Activated naive CD8-positive, alpha-beta T cell treated with anti-CD3 and anti-CD28 coated beads, Interleukin-2, amount 10 ng/mL, durations not matched to agents 7 days and 5 days (primary cell): ENCODE measurements at places on chromosomes 13 and 19.

GRCh38 chr13:39556866-39557265 lies 46.1 kb downstream of the LHFPL6 start:
- H3K4me1 ChIP-seq = no peaks in the 10 kb centered on the region
- no peak overlapping the region for H3K4me3 ChIP-seq
- H3K27me3 ChIP-seq = no peaks in the 10 kb centered on the region
- no peaks in the 10 kb centered on the region for H3K36me3 ChIP-seq
- H3K27ac ChIP-seq = no peak overlapping the region
- no peak for DNase-seq

DNA sequence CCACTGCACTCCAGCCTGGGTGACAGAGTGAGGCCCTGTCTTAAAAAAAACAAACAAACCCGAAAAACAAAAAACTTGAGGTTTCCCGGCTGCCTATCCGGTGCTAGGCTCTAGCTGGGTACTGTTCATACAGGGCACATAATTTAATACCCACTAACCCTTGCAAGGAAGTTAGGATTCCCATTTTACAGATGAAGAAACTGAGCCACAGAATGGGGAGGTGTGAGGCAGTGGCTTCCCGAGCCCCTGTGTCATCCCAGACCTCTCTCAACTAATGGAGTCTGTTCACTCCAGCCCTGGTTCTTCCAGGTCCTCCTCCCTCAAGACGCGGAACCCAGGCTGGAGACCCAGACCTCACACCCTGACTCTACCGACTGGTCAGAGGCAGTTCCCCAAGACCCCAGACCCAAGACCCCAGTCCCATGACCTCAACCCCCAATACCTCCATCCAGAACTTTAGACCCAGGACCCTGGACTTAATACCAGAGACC lies 576 bp downstream of the APBA3 start:
- peaks cover 6% of the 10 kb centered on the region for H3K36me3 ChIP-seq
- H3K4me1 ChIP-seq = peaks cover 17% of the 10 kb centered on the region
- no peak for DNase-seq
- no peaks in the 10 kb centered on the region for H3K27me3 ChIP-seq

DNA sequence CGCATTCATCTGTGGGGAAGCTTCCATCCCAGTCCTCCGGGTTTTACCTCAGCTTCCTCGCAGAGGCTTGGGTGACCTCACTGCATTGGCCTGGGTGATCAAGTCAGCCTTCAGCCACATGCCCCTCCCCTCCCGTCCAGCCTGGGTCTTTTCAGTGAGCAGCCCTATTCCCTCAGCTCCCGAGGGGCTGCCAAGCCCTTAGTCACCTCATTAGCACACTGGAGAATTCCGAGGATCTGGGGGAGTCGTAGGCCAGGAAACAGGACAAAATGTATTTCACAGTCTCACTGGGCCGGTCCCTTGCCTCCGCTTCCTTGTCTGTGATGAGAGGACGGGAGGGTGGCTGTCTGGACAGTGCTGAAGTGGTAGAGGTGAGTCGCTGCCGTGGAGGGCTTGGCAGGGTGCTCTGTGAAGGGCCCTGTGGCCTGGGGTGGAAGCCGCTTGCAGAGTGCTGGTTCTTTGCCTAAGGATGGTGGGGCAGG lies 19.9 kb downstream of the KDM4B start:
- no peak overlapping the region for H3K4me3 ChIP-seq
- H3K4me1 ChIP-seq = peaks cover 7% of the 10 kb centered on the region
- no peak overlapping the region for H3K27ac ChIP-seq
- H3K27me3 ChIP-seq = no peaks in the 10 kb centered on the region

GRCh38 chr19:40433391-40434216 lies 7.8 kb upstream of the SERTAD1 start:
- peak; percentile 73 for DNase-seq
- no peaks in the 10 kb centered on the region for H3K36me3 ChIP-seq
- H3K4me3 ChIP-seq = peak overlapping the region; percentile 98
- peak overlapping the region; percentile 98 for H3K27ac ChIP-seq
- peaks cover 10% of the 10 kb centered on the region for H3K4me1 ChIP-seq

DNA sequence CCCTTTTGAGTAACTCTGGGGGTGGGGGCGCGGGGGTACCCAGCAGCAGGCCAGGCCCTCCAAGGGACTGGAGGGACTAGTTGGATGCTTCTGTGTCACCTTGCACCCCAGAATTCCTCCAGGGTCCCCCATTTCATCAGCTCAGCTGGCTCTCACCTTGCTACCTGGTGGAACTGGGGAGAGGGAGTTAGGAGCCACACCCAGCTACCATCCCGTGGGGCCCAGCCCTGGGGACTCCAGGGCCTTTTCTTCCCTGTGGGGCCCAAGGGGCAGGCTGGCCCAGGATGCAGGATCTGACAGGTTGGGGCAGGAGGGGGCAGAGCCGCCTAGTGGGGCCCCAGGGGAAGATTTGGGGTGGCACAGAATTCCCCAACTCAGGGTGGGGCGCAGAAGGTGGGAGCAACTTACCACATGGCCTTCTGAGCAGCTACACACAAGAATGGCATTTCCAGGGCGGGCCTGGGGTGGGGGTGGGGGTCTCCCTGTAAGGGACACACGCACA lies 32.8 kb upstream of the NANOS3 start:
- H3K4me3 ChIP-seq = peak overlapping the region; percentile 25
- H3K4me1 ChIP-seq = peaks cover 34% of the 10 kb centered on the region
- DNase-seq = no peak
- H3K27me3 ChIP-seq = no peaks in the 10 kb centered on the region
- peaks cover 13% of the 10 kb centered on the region for H3K36me3 ChIP-seq

GRCh38 chr13:50306156-50306555 lies 290.9 kb downstream of the KCNRG start:
- H3K36me3 ChIP-seq = peaks cover 7% of the 10 kb centered on the region
- H3K27ac ChIP-seq = no peak overlapping the region
- H3K4me3 ChIP-seq = no peak overlapping the region
- peaks cover 13% of the 10 kb centered on the region for H3K27me3 ChIP-seq

DNA sequence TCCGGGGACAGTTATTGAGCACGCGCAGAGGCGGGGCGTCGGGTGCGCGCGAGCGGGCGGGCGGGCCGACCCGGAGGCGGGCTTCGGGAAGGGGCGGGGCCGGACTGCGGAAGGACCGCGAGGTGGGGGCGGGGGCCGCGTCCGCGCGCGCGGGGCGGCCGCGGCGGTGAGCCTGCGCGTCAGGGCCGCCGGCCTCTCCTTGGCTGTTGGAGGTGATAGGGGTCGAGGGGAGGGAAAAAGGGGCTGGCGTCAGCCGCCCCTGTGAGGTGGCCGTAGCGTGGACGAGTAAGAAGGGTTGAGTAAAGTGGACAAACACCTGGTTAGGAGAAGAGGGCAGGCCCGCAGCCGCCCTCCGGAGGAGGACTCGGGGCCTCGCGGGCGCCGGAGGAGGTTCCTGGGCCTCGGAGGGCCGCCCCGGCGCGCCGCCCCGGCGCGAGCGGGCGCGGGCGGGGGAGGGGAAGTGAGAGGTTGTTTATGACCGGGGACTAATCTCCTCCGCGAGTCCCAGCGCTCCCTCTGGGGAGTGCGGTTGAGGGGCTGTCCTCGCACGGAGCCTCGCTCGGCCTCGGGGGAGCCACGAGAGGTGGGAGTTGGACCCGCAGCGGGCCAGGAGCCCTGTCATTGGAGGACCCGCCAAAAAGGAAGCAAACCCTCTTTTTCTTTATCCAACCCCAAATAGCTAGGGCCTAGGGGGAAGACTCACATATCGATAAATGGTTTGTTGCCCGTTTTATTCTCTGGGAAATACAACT lies 547 bp upstream of the INTS6 start:
- peak; percentile 87 for DNase-seq
- no peaks in the 10 kb centered on the region for H3K27me3 ChIP-seq
- peak overlapping the region; percentile 93 for H3K4me3 ChIP-seq
- H3K36me3 ChIP-seq = peaks cover 44% of the 10 kb centered on the region
- H3K4me1 ChIP-seq = peaks cover 32% of the 10 kb centered on the region
- H3K27ac ChIP-seq = peak overlapping the region; percentile 98

- no peak for DNase-seq
- no peaks in the 10 kb centered on the region for H3K27me3 ChIP-seq
- H3K4me3 ChIP-seq = no peak overlapping the region
- no peak overlapping the region for H3K27ac ChIP-seq
- peaks cover 40% of the 10 kb centered on the region for H3K4me1 ChIP-seq
These were observed 475.6 kb downstream of the COG6 start for GRCh38 chr13:40130871-40131636.

GRCh38 chr13:46403851-46404732 lies 17.0 kb upstream of the RUBCNL start:
- H3K4me3 ChIP-seq = no peak overlapping the region
- no peak for DNase-seq
- no peaks in the 10 kb centered on the region for H3K27me3 ChIP-seq
- no peak overlapping the region for H3K27ac ChIP-seq

DNA sequence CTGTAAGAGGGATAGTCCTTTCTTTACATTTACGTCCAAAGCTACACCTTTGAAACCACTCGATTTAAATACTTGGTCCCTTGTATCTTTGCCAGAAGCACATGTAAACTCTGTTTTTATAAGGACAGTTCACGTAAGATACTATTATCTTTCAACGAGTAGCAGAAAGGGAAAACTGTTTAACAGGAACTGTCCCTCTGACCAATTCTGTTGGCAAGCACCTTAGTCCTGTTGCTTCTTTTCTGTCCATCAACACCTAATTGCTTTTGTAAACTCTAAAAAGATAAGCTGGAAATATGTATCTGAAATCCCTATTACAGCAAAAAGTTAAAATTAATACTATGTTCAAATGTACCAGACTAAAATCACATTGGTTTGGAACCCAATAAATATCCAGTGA lies 37.4 kb downstream of the PCDH9 start:
- no peak overlapping the region for H3K27ac ChIP-seq
- H3K4me3 ChIP-seq = no peak overlapping the region
- no peaks in the 10 kb centered on the region for H3K4me1 ChIP-seq
- DNase-seq = no peak
- no peaks in the 10 kb centered on the region for H3K27me3 ChIP-seq

DNA sequence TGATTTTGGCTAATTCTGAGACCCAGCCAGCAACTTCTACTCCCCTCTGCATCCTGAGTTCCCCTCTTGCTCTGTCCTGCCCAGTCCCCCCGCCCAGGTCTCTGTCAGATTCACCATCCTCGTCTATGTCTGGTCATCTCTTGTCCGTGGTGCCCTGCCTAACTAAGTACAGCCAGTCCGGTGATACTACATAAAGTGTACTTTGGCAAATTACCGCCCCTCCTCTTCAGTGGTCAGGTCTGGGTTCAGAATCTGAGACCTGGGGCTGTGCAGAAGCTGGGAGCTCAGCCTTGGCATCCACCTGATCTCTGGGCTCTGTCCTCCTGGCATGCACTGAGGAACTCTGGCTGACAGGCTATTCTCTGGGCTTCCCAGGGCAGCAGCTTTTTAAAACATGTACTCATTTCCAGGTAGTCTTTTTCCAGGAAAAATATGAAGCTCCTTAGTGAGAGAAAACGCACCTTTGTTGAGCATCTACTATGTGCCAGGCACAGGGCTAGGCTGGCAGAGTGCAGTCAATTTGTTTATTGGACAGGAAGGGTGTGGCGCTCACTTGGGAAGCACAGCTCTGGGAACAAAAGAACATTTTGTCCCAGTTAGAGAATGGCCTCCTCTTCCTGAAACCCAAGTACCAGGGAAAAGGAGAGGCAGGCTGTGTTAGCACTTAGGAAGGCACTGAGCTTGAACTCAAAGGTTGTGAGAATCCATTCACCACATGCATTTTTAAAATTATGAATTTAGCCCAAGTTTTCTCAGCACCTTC lies 88.9 kb downstream of the TSHZ3 start:
- H3K4me3 ChIP-seq = no peak overlapping the region
- no peaks in the 10 kb centered on the region for H3K36me3 ChIP-seq
- DNase-seq = no peak
- peaks cover 1% of the 10 kb centered on the region for H3K4me1 ChIP-seq

DNA sequence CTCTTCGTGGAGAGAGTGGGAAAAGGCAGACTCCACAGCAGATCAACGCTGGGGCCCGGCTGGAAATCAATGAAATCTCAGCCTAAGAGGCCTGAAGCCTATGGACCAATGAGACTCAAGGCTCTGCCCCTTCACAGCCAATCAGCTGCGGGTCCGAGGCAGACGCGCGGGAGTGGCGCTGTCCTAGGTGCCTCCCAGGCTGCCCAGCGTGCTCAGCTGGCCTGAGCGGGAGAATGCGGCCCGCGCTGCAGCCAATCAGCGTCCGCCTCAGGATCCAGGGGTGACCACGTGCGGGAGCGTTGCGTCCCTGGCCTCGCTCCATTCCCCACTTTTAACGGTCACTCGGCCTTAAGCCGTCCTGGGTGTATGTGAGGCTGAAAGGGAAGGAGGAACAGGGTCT lies at the start of gene ZBTB32:
ZBTB32 (plus strand) TSS at position 341 of the 400 bp plus-strand sequence. CDS start 10,069 bp downstream, outside the sequence.
- no peaks in the 10 kb centered on the region for H3K27me3 ChIP-seq
- peaks cover 6% of the 10 kb centered on the region for H3K36me3 ChIP-seq
- H3K4me1 ChIP-seq = peaks cover 6% of the 10 kb centered on the region
- no peak within 1 kb of the TSS for H3K4me3 ChIP-seq
- no peak within 1 kb of the TSS for H3K27ac ChIP-seq

- no peaks in the 10 kb centered on the region for H3K27me3 ChIP-seq
- no peak overlapping the region for H3K27ac ChIP-seq
- no peak for DNase-seq
These were observed 36.7 kb upstream of the UBL3 start for GRCh38 chr13:29887030-29887557.

DNA sequence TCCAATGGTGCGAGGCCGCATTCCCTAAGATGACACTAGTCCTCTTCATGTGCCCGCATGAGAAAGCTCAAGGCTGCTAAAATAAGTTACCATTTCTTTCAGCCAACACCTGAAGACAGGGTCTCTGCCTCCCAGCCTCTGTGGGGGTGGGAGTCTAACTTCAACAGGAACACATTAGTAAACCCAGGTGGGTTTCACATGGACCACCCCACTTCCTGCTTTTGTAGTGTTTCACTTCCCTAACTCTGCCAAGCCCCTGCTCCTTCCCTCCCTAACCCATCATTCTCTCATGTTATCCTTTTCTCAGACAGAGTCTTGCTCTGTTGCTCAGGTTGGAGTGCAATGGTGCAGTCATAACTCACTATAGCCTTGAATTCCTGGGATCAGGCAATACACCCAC lies 783.6 kb downstream of the UQCRFS1 start:
- no peak overlapping the region for H3K4me3 ChIP-seq
- H3K27ac ChIP-seq = no peak overlapping the region
- H3K4me1 ChIP-seq = no peaks in the 10 kb centered on the region
- no peak for DNase-seq
- no peaks in the 10 kb centered on the region for H3K27me3 ChIP-seq
- no peaks in the 10 kb centered on the region for H3K36me3 ChIP-seq

- peaks cover 11% of the 10 kb centered on the region for H3K27me3 ChIP-seq
- H3K36me3 ChIP-seq = no peaks in the 10 kb centered on the region
- H3K4me1 ChIP-seq = no peaks in the 10 kb centered on the region
- DNase-seq = no peak
These were observed 59.5 kb downstream of the TNFSF11 start for GRCh38 chr13:42633495-42633894.

- H3K27ac ChIP-seq = no peak overlapping the region
- no peak overlapping the region for H3K4me3 ChIP-seq
- no peak for DNase-seq
- H3K27me3 ChIP-seq = no peaks in the 10 kb centered on the region
These were observed 506.7 kb downstream of the KCTD12 start for GRCh38 chr13:76379341-76380105.
